Kidney epithelial cell (primary cell): ENCODE measurements at places on chromosomes 16 and 17.

GRCh38 chr17:69473841-69474831, 59.6 kb downstream of the MAP2K6 start:
- DNase-seq = no peak

DNA sequence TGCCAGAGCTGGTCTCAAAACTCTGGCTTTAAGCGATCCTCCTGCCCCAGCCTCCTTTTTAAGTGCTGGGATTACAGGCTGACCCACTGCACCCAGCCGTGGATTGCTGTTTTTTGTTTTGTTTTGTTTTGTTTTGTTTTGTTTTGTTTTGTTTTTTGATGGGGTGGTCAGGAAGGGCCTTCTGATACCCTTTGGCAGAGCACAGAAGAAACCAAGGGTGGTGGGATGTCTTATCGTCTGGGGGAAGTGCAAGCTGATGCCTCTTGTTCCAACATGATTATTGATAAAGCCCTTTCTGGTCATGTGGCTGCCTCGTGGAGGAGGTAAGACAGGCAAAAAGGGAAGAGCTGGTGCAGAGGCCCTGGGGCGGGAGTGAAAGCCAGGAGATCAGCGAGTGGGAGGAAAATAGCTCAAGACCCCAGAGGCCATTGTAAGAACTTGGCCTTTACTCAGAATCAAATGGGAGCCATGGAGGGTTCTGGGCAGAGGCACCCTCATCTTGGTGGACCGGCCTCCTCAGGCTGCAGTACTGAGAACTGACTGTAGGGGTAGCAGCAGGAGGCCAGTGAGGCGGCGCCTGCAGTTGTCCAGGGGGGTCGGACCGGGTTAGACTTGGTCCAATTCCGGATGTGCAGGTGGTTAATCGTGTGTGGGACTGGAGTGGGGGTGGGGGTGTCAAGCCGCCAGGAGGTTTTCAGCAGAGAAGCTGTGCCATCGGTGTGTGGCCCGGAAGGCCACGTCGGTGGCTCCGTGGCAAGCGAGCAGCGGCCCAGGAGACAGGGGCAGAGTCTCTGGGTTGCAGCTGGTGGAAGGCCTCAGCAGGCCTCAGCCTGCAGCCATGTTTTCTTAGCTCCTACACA, 84.4 kb upstream of the GSE1 start:
- no peak for DNase-seq

- DNase-seq = no peak
These were observed 204.8 kb downstream of the FTO start for GRCh38 chr16:53908731-53909130.

DNA sequence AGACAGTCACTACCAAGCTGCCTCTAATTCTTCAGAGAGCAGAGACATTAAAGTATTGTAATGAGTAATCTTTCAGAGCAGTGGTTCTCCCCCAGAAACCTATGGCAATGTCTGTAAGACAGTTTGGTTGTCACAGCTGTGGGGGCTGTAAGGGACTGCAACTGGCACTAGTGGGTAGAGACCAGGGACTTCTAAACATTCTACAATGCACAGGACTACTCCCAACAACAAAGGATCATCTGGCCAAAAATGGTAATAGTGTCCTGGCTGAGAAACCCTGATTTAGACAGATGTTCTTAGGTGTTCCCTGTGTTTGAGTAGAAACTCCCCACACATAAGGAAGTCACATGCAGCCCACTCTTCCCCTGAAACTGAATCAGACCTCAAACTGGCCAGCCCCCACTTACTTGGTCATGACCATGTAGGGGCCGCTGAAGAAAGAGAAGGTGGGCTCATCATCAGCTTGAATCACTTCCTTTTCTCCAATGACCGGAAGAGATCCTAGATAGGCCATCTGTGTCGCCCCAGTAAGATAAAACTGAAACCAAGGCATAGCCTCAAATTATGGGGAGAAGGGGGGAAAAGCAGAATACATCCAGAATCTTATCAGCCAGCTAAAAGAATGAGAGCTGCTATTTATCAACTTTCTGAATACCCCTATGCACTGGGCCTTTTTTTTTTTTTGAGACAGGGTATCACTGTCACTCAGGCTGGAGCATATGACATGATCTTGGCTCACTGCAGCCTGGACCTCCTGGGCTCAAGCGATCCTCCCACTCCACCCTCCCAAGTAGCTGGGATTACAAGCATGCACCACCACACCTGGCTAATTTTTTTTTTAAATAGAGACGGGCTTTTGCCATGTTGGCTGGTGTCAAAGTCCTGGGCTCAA, 75.8 kb downstream of the TEX14 start:
- no peak for DNase-seq
